ENCODE measurements at places on chromosomes 3 and 15. TPM values are rescaled to one million over a fixed set of nuclear protein-coding genes. Genes with fewer than 3 reads are reported as not detected.

The AGBL1 gene
- not detected for total RNA-seq

The MOBP gene
- not detected for total RNA-seq

The TYRO3 gene
- 4.6 TPM for total RNA-seq

The RASGRP1 gene
- not detected for total RNA-seq

The ROPN1 gene
- not detected for total RNA-seq

The TGM5 gene
- 0.16 TPM for total RNA-seq

The EFHB gene
- total RNA-seq, result not detected

The GASK1A gene
- 0.91 TPM for total RNA-seq

The MAP1A gene
- total RNA-seq, result 0.42 TPM
